ENCODE measurements at places on chromosomes 13 and 19.

GRCh38 chr19:17957149-17957849 is 9.6 kb upstream of the KCNN1 start:
- DNase-seq = no peak

DNA sequence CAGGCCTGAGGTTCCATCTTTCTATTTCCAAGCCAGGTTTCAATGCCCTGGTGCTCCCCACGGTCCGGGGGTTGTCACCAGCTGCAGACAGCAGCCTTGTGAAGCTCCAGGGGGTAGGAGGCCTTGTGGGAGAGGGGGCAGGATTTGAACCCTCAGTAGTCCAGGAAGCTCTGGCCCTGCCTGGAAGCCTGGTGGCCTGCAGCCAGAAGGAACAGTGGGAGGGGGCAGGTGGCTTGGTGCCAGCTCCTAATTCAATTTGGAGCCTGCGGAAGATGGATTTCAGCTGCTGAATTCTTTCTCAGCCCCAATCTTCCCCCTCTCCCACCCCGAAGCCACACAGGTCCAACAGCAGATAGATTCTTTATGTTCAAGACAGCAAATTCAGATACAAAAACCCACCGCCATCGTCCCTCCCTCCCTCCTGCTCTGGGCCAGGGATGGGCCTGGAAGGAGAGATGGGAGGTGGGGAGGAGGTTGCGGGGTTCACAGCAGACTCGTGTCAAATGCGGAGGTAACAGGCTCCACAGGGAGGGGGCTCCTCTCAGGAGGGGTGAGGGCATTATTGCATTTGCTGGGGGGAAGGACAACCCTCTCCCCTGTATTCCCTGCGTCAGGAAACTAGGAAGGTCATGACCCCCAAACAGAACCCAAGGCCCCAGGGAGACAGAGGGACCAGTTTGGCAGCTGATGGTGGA is 2.4 kb upstream of the PTGER1 start:
- no peak for DNase-seq

GRCh38 chr13:50990818-50991506 is 81.4 kb downstream of the RNASEH2B start:
- no peak for DNase-seq

- DNase-seq = no peak
Measured at GRCh38 chr19:35882114-35882832, 13.9 kb downstream of the APLP1 start.

GRCh38 chr13:103614761-103615160 is 548.5 kb upstream of the SLC10A2 start:
- no peak for DNase-seq

- DNase-seq = no peak
Measured at GRCh38 chr19:6048348-6048747, 62.0 kb downstream of the RFX2 start.

DNA sequence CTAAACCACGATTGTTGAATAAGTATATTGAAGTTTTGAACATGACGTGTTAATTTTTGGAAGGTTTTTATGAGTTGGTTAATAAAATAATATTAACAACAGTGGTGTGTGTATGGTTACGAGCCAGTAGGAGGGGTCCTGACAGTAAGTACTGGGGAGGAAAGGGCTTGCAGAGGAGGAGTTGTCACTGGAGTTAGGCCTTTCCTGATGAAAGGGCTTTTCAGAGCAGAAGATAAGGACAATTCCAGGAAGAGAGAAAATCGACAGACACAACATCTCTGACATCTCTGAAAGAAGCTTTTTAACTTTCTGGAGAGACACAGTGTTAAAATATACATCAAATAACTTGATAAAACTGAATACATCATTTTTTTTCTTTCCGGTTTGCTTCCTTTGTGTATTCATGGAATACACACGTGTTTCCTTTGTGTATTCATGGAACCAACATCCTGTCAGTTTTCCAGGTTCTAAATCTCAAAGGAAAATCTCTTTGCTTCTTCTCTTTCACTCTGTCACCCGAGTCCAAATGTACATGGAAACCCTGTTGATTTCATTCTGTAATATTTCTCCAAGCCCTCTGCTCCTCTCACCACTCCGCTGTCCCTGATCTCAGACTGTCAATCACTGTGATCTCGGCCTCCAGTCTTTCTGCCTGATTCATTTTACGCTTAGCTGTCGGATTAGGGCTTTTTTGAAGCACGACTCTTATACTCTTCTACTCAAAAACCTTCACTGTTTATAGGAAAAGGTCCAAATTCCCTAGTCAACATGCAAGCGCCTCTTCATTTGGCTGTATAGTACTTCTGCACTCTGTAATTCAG is 374.4 kb downstream of the DLEU7 start:
- no peak for DNase-seq

DNA sequence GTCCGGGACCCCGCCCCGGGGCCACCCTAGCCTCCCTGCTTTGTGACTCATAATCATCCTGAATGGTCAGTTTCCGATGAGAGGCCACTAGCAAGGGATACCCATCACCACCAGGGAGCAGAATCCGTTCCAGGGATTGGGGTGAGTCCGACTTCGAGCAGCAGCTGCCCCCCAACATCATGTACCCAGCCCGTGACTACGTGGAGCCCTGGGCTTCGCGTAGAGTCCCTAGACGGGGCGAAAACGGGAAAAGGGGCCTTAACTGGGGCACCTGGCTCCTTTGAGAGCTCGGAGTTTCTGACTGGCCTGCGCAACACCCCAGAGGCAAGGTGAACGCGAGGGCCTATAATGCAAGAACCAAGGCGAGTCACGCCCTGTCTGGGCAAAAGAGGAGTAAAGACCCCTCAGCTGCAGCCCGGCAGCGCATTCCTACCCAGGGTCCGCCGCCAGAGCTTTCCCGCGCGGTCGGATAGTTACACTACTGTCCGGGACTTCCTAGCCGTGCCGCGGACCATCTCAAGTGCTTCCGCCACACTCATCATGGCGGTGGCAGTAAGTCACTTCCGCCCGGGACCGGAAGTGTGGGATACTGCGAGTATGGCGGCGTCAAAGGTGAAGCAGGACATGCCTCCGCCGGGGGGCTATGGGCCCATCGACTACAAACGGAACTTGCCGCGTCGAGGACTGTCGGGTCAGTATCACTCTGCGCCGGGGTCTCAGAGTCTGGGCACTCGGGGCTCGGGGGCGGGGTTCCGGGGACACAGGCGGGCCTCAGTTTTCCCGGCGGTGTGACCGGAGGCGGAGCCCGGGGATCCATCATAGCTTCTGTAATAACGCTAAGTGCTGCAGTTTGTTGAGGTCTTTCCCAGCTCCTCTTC is at the start of gene NDUFA13:
NDUFA13 (plus strand) TSS at position 584 of the 878 bp plus-strand sequence; CDS start at position 598, 14 bp downstream.
- peak; percentile 85 for DNase-seq

- DNase-seq = no peak
Measured at GRCh38 chr19:42409477-42409876, 17.7 kb downstream of the LIPE start.

GRCh38 chr13:29969286-29969685 is 118.9 kb upstream of the UBL3 start:
- no peak for DNase-seq

DNA sequence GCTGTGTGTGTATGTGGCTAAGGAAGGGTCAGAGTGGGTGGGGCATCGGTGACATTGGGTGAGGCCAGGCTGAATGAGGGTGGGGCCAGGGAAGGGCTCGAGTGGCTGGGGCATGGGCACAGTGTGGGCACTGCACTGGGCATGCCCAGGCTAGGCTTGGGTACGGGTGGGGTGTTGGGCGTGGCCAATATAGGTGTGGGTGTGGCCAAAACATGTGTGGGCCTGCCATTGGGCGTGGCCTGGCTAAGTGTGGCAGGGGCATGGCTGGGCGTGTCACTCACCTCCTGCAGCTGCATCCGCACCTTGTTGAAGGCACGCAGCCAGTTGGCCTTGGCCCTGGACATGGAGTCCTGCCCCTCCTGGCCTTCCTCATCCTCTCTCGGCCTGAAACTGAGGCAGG is 33.2 kb downstream of the UNC13A start:
- DNase-seq = peak; percentile 12

DNA sequence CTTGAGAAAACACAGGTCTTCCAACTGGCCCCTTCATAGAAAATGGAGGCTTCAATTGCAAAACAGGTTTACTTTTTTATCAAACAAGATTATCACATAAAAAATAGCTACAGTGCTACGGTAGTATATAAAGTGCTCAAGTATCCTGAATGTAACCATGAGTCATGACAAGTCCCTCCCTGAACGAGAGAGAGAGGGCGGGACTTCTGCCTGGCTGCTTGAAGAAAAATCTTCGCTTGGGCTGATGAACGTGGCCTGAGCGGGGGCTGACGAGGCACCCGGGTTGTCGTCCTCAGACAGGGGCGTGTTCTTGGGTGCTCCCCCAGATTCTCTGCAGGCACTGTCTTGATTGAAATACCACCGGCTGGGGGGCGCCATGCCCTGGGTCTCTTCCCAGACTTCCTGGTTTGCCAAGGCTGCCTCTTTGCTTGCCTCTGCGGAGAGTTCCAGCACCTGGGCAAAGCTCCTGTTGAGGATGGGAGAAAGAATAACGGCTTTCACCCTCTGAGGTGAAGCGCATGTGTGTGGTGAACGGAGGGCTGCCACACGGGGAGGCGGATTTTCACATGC is 23.2 kb upstream of the CPAMD8 start:
- no peak for DNase-seq

GRCh38 chr13:43377149-43377548 is 353.8 kb downstream of the DNAJC15 start:
- no peak for DNase-seq

DNA sequence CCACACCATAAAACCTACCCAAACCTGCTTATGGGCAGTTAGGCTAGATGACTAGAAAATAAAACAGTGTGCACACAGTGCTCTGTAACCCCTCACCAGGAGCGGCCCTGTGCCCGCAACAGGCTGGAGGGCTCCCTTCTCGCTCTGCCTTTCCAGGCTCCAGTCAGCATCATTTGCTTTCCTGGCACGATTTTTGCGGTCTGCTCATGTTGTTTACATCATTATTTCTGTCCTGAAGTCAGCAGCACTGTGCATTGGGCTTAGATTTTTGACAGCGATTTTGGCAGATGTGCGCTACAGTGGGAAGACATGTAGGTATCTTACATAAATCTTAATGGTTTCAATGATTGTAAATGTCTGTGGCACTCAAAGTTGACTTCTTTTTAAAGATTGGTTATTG is 344.0 kb downstream of the MTUS2 start:
- DNase-seq = no peak

DNA sequence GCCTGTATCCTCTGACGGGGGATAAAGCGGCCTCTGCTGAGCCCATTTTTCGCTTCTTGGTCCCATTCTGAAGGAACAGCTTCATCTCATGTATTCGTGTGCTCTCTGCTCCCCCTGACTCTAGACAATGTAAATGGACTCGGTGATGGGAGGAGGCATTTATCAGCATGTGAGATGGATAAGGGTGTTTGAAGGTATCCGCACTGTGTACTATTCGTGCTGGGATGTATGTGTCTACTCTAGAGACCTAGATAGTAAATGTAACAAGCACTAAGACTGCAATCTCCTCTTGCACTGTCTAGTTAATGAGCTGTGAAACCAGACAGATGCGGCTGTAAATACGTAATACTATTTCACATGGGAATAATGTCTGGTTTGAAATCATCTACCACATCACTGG is 134.6 kb upstream of the ARGLU1 start:
- no peak for DNase-seq

DNA sequence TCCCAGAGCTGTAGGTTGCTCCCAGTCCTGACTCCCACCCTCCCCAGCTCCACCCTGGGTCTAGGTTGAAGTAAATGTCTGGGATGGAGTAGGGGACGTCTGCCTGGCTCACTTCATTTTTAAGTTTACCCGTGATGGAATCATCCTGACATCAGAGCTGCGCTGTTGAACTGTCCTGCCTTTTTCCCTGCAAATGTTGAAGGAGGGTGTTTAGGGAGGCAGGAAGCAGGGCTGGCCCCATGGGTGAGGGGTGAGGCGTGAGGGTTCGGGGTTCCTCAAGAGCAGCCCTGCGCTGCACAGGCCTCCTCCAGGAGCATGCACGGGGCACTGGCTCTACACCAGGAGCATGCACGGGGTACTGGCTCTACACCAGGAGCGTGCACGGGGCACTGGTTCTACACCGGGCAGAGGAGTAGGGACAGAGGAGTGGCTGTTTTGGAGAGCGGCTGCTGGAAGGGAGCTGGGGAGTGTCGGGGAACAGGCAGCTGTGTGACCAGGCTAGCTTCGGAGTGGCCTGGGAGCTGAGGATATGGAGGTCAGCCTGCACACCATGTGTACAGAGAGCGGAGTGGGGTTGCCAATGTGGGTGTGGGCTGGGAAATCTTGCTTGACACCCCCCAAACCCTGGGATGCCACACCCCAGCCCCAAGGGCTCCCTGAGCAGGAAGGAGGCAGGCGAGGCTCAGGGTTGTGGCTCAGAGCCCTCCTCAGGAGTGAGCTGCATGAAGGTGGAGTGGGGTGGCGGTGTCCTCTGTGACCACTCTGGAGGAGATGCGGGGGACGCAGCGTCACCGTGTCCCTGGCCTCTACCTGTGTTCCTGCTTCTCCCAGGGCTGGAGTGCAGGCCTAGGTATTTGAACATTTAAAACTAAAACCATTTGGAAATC is 63.3 kb downstream of the GPR12 start:
- DNase-seq = no peak

DNA sequence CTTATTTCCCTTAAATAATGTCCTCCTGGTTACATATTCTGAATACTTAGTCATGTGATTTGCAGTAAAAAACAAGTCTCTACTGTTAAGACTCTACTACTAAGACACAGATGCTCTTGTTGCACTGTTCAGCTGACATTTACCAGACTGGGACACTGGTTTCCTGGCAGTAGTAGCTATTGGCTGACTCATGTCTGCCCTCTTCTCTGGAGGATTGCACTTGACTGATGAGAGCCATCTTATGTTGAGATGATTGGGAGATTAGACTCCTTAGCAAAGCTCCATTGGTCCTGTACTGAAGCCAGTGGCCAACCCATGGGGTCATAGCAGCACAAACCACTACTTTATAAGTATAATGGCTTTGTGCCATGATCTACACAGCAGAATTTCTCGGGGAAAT is 1672.6 kb upstream of the PCDH20 start:
- no peak for DNase-seq

DNA sequence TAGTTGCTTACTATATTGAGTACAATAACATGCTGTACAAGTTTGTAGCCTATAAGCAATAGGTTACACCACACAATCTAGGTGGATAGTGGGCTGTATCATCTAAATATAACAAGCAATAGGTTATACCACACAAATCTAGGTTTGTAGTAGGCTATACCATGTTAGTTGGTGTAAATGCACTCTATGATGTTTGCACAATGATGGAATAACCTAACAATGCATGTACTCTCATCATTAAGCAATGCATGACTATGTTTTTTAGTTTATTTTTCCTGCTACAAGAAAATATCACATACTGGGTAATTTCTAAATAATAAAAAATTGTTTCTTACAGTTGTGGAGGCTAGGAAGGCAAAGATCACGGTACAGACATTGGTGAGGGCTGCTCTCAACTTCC is 262.5 kb downstream of the SLITRK6 start:
- DNase-seq = no peak

- DNase-seq = no peak
Measured at GRCh38 chr13:94160875-94161274, 318.6 kb downstream of the DCT start.

- no peak for DNase-seq
Measured at GRCh38 chr13:95113601-95114000, 187.7 kb downstream of the ABCC4 start.

DNA sequence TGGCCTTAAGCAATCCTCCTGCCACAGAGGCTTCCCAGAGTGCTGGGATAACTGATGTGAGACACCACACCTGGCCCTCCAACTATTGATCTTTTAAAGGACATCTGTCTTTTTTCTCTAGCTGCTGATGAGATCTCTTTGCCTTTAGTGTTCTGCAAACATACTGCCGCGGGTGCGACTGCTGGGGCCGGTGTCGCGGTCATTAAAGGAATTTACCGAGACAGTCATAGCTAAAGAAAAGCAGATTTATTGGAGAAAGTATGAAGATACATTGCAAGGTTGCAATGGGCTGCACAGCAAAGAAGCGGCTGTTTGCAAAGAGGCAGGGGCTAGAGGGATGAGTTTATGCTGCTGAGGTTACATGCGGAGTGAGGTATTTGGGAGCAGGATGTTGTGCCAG is 31.2 kb upstream of the LRRC4B start:
- DNase-seq = no peak

Measured in stimulated activated CD4-positive, alpha-beta T cell treated with anti-CD3 and anti-CD28 coated beads, Interleukin-1b, Interleukin-23, amount 100 ng/mL, for 24 hours (primary cell).